AG20443 (cell line): ENCODE measurements at places on chromosomes 1 and 21.

GRCh38 chr1:165435801-165436200 lies 9.1 kb downstream of the RXRG start:
- no peak for DNase-seq

- no peak for DNase-seq
These were observed 119.7 kb downstream of the ZNF281 start for GRCh38 chr1:200290010-200290685.

GRCh38 chr21:16037421-16037955 lies 307.7 kb downstream of the USP25 start:
- DNase-seq, result no peak

GRCh38 chr1:73722055-73722454 lies 475.9 kb downstream of the LRRIQ3 start:
- no peak for DNase-seq

GRCh38 chr1:7760245-7760644 lies 10.9 kb upstream of the VAMP3 start:
- no peak for DNase-seq

- DNase-seq, result peak; percentile 14
These were observed 12.8 kb downstream of the PLA2G4A start for GRCh38 chr1:186841599-186841998.

GRCh38 chr1:17636612-17637011 lies 97.1 kb downstream of the ARHGEF10L start:
- DNase-seq, result peak; percentile 42

DNA sequence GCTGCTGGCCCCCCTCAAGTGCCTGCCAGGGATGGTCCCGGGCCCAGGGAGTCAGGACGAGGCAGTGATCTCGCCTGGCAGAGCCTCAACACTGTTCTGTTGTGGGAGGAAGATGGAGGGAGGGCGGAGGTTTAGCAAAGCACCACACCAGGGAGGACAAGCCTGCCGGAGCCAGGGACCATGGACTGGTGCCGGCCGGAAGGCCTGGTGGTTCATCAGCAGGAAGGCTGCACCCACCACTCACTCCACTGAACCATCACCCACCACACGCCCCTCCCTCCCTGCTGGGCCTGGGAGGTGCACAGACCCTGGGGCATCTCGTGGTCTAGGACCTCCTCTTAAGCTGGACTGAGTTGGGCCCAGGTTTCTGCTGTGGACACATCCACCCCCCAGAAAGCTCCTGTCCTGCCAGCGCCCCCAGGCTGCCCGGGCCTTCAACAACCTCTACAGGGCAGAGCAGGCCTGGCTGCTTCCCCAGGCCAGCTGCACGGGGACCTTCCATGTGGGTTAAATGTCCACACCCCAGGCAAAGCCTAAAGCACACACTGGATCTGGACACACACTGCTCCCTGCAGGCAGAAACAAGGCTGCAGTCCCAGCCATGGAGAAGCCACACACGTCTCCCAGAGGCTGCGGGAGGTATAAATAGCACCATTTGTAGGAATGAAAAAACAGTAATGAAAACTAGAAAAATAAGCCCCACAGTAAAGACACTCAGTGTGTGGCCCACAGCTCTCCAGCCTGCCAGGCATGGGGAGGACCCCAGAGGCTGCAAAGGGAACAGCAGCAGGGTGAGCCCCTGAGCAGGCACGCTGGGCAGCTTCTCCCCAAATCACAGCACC lies 10.4 kb upstream of the TMEM240 start:
- DNase-seq, result peak; percentile 68

DNA sequence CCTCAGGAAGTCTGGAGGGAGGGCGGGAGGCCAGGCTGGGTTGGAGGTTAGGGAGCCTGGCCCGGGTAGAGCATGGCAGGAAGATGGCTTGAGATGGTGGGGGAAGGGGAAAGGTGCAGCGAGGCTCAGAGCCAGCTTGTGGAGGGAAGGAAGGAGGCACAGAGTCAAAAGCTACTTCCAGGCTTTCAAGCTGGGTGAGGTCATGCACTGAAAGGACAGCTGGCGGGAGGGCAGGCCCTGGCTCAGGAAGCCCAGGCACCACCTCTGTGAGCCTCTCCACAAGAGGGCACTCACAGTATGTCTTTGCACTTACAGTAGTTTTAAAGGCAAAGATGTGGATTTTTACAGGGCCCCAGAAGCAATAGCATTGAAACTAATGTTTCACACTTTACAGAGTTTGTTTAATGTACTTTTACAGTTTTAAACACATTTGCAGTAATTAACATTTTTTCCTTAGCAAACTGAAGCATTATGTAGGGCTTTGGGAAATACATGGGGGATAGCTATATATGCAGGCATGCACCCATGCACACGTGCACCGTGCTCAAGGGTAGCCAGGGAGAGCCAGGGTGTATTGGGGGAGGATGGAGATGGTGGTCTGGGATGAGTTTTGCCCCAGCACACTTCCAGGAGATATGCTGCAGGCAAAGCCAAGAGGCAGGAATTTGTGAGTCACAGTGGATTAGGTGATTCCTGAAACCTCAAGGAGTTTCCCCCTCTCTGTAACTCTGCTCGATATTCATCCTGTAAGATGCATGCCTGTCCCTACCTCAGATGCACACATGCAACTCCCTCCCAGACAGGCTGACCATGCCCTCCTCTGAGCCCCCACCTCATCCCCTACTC lies 6.1 kb upstream of the ADAM15 start:
- DNase-seq, result peak; percentile 94

DNA sequence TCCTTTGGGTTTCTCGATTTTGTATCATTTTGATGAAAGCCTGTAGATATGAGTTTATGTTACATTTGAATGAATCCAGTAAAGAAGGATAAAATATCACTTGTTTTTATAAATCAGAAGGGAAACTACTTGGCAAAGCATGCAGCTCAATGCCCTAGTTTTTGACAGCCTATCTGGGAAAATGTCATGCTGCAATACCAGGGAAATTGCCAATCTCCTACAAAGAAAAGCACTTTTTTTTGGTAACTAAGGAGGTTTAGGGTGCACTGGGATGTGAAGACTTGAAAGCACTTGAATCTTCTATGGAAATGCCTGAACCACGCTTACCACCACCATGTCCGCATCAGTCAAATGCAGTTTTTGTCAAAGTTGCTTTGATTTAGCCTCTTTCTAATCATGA lies 446.9 kb upstream of the LRRC7 start:
- no peak for DNase-seq

GRCh38 chr1:92194511-92194910 lies 23.2 kb upstream of the C1orf146 start:
- no peak for DNase-seq

DNA sequence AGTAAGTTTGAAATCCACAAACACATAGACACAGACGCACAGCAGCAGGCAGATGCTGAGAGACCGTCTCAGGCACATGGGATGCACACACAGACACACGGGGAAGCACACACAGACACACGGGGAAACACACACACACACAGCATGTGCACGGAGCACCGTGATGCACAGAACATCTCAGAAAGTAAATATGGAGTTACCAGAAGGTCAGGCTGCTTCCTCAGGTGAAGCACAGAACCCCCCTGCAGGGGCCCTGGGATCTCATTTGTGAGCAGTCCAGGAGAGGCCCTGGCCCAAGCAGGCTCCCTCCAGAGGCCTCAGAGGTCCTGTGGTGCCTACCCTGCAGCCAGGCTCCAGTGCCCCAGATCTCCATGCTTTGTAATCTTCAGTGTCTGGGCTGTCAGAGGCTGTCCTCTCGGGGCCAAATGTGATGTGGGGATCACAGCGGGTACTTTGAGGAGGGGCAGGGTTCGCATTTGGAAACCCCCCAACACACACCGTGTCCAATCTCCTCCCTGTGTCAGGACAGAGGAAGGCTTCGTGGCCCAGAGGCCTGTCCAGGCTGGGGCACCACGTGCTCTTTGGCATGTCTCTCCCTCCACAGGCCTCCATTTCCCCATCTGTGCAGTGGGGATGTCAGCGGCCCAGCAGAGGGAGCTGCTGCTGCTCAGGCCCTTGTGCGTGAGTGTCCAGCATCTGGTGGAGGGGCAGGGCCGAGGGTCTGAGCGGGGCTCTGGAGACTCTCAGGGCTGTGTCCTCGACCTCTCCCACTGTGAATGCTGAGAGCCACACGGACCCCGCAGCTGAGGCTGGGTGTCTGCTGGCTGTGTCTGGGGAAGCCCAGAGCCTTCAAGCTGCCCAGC lies 23.0 kb upstream of the PRSS38 start:
- DNase-seq, result no peak

GRCh38 chr21:29077651-29078090 lies 4.2 kb upstream of the CCT8 start:
- peak; percentile 22 for DNase-seq

- DNase-seq, result no peak
These were observed 210.4 kb upstream of the RUNX1 start for GRCh38 chr21:35259457-35259856.

GRCh38 chr1:170620164-170620563 lies 43.8 kb upstream of the PRRX1 start:
- peak; percentile 41 for DNase-seq

DNA sequence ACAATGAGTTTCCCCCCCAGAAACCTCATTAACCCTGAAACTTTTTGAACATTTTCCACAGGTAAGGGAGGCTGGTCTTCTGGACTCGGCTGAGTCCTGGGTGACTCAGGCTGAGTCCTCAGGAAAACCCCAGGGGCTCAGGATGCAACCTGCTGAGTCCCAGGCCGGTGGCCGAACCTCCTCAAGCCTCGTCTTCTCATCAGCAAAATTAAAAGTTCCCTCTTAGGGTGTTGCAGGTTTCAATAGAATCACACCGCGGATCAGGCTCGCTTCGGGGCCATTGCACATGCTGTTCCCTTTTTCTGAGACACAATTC lies 35.0 kb upstream of the GRHL3 start:
- no peak for DNase-seq

GRCh38 chr21:36700295-36700970 lies 1.5 kb downstream of the SIM2 start:
- no peak for DNase-seq

- DNase-seq, result no peak
These were observed 25.4 kb upstream of the CGN start for GRCh38 chr1:151485685-151486255.

DNA sequence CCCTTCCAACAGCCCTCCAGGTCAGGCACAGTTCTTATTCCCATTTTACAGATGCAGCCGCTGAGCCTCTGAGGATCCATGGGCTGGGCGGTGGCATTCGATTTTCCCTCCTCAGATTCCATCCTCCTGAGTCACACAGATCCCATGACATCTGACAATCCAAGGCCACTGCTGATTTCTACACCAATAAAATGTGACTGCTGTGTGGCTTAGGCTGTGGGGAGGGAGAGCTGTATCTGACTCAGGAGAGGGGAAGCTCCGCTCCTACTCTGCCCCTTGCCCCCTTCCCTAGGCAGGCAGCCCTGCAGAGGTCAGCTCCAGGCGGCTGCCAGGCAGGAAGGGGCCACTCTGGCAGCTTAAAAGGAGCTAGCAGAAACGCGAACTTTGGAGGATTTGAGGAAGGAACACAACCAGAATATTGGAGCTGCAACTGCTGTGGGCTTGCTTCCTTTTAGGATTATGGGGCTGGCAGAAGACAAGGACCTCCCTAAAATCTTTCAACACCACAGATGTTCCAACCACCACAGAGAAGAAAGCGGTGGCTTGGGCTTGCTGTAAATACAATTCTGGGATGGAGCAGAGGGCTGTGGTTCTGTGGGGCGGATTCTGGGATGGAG lies 50.0 kb downstream of the MRPL37 start:
- DNase-seq, result peak; percentile 84

GRCh38 chr1:18130356-18130755 lies 22.8 kb downstream of the IGSF21 start:
- DNase-seq, result no peak

DNA sequence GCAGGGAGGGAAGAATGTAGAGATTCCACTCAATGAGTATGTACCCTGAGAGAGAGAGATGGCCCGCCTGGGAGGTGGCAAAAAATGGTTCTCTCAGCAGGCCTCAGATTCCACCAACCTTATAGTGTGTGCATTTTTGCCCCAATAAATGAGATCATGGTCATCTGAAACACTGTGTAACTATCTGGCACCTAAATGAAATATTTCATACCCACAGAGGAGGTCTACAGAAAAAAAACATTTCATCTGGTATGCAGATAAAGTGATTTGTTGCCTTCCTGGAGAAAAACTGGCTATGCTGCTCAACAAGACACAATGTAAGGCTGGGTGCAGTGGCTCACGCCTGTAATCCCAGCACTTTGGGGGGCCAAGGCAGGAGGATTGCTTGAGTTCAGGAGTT lies 4.9 kb downstream of the TMCO2 start:
- DNase-seq, result no peak

- DNase-seq, result peak; percentile 38
These were observed 57.3 kb downstream of the LAMC2 start for GRCh38 chr1:183243161-183244050.

- no peak for DNase-seq
These were observed 981.2 kb downstream of the TTLL7 start for GRCh38 chr1:83017701-83018100.

DNA sequence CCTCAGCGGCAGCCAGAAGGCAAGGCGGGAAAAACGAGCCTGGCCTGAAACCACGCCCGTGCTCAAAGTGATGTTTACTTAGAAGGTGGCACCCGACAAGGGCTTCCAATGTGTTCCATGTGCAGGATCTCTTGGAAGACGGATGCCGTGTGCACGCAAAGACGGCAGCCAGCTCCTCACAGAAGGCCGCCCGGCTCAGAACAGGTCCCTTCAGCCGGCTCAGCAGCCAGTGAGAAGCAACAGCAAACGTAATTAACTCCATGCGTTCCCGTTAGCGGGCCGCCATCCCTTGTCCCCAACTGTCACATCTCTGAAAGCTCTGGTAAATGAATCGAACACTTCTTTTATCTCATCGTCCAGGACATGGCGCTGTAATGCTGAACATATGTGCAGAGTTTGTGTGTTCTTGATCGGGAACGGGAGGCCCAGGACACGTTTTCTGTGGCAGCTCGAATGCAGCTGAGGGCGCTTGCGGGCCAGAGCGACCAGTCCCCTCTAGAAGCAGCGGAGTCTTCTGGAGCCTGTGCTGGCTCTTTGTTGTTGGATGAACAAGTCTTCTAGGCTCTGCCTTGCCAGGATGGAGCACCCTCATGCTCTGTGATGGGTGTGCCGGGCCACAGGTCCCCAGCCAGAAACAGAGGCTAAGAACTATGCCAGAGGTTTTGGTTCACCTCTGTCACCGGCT lies 94.6 kb upstream of the ARHGEF16 start:
- DNase-seq, result no peak

GRCh38 chr1:162178432-162178831 lies 108.9 kb downstream of the NOS1AP start:
- no peak for DNase-seq

DNA sequence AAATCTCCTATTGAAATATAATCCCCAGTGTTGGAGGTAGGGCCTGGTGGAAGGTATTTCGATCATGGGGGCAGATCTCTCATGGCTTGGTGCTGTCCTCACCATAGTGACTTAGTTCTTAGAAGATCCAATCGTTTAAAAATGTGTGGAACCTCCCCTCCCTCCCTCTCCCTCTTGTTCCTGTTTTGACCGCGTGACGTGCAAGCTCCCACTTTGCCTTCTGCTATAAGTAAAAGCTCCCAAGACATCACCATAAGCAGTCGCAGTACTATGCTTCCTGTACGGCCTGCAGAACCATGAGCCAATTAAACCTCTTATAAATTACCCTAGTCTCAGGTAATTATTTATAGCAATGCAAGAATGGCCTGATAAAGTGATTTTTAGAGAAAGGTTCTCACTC lies 10.9 kb upstream of the RGS2 start:
- no peak for DNase-seq
